ENCODE measurements at places on chromosomes 6 and 20.

DNA sequence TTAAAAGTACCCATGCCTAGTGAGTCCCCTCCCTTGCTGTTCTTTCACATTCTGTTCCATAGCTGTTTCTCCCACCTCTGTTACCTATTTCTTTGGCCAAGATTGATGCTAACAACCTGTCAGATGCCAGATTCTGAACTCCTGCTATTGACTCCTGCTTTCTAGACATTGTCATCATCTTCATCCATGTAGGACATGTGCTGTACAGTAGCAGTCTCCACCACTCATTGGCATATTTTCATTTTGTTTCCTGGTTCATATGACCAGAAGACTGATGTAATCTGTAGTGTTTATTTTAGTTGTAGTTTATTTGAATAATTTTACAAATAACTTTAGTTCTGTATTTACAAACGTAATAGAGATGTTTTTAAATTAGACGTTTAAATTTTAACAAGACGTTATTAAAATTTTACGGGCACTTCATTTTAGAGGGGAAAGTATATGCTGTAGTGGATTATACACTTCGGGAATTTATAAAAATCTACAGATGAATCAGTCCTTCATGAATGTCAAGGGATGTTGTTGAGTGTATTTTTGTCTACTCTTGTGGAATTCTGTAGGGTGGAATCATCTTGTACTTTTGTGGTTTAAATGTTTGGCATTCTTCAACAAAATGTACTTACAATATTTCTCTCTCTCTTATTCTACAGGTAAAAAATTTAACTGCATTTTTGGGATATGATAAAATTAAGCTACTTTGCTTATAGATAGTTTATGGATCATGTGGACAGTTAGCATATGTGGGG lies 34.1 kb downstream of the TRMT11 start:
- DNase-seq, result no peak

- DNase-seq, result peak; percentile 82
These were observed 20.7 kb downstream of the CRYBG1 start for GRCh38 chr6:106381223-106381622.

- no peak for DNase-seq
These were observed 7.4 kb downstream of the SNX9 start for GRCh38 chr6:157830354-157831017.

DNA sequence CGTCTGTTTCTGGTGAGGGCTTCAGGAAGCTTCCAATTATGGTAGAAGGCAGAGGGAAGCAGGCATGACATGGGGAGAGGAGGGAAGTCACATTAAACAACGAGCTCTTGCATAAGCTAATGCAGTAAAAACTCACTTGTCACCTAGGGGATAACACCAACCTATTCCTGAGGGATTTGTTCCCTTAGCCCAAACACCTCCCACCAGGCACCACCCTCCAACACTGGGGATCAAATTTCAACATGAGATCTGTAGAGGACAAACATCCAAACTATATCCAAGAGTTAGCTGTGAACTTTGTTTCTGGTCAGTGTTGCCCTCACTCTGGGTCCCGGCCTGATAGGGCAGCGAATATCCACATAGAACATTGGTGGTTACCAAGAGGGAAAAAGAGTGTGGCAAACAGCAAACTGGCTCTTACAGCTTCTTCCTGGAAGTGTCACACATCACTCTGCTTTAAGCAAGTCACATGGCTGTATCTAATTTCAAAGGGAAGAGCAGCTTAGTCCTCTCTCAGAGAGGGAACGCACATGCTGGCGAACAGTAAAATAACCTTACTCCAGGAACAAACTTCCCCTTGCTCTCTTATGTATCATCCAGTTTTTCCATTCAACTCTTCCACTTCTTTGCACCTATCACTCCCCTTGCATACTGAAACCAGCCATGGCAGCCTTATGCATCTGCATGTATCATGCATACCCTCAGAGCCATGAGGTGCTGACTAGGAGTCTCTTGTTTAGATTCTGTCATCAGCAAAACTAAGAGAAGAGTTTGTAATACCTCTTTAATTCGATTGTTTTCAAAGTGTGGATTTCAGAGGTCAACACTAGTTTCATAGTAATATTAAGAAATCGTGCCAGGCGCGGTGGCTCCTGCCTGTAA lies 4.8 kb upstream of the MOCS1 start:
- DNase-seq, result no peak

GRCh38 chr20:51767867-51768758 lies at the start of gene ATP9A:
ATP9A (minus strand) TSS chr20:51768390; CDS start chr20:51768369, 21 bp downstream.
- no peak for DNase-seq

DNA sequence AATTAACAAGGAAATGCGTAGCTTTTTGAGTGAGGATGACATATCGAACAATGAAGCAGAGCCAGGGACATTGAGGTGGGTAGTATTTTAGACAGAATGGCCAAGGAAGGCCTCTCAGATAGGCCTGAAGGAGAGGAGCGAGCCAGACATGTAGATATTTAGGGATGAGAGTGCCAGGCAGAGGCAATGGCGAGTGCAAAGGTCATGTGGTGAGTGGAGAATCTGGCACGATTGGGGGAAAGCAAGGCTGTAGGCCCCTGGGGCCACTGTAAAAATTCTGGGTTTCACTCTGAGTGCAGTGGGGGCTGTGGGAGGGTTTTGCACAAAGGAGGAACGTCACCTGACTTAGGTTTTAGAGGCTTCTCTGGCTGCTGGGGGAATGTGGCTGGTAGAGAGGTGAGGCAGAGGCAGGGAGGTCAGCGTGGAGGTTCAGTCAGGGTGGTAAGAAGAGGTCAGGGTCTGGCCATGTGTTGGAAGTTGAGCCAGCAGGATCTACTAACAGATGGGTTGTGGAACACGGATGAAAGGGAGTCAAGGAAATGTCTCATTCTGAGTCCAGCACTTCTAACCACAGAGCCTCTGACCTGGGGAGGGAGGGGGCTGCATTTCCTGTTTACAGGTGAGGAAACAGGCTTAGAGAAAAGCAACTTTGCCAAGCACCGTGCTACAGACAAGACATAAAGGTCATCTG lies 11.3 kb downstream of the SIRPA start:
- no peak for DNase-seq

DNA sequence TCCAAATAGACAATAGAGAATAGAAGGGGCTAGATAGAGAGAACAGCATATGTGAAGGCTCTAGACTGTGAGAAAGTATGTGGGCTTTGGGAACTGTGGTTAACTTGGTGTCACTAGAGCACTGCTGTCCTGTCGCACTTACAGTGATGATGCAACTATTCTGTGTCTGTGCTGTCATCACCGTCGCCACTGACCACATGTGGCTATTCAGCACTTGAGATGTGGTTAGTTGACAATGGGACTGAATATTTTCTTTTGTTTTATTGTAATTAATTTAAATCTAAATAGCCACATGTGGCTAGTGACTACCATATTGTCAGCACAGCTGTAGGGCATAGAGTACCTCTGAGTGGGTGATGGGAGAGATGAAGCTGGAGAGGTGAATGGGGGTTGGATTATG lies 39.0 kb upstream of the IFNGR1 start:
- DNase-seq, result no peak
